Nucleus accumbens (tissue), 56 donors: ENCODE measurements at places on chromosomes 16 and 17.

DNA sequence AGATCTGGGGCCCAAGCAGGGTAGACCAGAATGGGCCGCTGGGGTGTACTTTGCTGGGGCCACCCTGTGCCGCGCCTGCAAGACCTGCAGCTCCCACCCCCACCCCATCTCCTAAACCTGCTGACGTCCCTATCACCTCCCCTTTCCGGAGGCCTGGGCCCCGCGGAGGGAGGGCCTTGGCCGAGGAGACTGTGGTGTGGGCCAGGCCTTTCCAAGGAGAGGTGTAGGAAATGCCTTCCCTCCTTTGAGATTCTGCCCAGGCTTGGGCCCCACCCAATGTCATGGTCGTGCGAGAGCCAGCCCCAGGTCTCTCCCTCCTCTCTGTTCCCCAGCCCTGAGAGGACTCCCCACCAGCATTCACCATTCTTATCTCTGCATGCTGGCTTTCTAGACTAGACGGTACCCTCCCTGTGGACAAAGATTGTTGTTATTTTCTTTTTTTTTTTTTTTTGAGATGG is 3.9 kb upstream of the WFIKKN2 start:
- DNase-seq, result no peak

DNA sequence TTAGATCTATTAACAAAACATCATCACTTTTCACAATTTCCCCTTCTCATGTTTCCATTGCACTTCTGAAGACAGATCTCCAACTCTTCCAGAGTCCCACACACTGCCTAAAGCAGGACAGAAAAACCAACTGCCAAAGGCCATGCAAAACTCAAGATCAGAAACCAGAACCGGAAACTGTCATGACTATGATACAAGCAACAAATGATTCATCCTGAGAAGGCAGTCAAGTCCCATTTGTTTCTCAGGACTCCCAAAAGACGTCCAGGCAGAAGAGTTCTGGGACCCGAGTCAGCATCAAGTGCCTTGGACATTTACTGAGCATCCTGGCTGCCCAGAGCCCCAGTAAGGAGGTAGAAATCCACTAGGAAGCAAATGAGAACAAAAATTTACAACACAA is 38.8 kb downstream of the ERN1 start:
- no peak for DNase-seq

GRCh38 chr16:30485818-30486436 is 13.4 kb downstream of the ITGAL start:
- no peak for DNase-seq

DNA sequence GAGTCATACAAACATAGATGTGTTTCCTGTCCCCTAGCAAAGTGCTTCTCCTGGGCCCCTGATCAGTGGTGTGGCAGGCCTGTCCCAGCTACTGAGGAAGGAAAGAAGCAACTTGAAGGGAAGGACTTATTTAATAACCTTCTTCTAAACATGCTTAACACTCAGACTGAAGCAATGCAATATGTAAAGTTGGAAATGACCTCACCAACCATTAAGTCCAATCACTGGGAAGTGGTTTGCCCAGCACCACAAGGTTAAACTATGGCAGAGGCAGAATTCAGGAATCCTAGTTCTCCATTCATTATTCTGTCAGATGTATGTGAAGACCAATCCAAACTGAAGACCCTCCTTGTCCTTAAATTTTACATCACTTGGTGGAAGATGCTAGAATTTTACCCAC is 39.1 kb downstream of the CENPV start:
- no peak for DNase-seq

DNA sequence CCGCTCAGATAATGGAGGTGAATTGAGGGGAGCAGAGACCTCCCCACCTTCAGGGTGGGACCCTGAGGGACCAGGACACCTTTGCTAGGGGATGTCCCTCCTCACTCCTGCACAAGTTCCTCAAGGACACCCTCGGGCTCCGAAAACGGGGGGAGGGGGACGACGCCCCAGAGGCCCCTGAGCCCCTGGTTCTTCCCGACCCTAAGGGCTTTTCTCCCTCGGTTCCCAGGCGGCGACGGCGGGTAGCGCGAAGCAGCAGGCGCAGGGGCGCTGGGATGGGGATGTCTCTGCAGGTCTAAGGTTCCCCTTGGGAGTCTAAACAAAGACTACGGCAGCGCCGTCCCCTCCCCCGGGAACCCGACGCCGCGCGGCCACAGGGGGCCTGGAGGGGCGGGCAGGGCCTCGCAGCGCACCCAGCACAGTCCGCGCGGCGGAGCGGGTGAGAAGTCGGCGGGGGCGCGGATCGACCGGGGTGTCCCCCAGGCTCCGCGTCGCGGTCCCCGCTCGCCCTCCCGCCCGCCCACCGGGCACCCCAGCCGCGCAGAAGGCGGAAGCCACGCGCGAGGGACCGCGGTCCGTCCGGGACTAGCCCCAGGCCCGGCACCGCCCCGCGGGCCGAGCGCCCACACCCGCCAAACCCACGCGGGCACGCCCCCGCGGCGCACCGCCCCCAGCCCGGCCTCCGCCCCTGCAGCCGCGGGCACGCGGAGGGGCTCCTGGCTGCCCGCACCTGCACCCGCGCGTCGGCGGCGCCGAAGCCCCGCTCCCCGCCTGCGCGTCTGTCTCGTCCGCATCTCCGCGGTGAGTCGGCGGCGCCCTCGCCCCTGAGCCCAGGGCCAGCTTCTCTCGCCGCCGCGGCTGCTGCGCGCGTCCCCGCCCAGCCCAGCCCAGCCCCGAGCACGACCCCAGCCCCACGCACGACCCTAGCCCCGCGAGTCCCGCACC is 36.7 kb upstream of the NDRG4 start:
- DNase-seq, result no peak

- DNase-seq, result no peak
Observed at GRCh38 chr17:45855691-45856336, 11.1 kb downstream of the SPPL2C start.
